ENCODE measurements at places on chromosomes 12 and 14.

GRCh38 chr12:32558903-32559302, 120.2 kb upstream of the DNM1L start:
- DNase-seq: no peak

- DNase-seq: no peak
These were observed 22.6 kb downstream of the ACADS start for GRCh38 chr12:120748242-120748641.

- no peak for DNase-seq
These were observed 72.6 kb downstream of the SLC2A13 start for GRCh38 chr12:40033242-40033630.

DNA sequence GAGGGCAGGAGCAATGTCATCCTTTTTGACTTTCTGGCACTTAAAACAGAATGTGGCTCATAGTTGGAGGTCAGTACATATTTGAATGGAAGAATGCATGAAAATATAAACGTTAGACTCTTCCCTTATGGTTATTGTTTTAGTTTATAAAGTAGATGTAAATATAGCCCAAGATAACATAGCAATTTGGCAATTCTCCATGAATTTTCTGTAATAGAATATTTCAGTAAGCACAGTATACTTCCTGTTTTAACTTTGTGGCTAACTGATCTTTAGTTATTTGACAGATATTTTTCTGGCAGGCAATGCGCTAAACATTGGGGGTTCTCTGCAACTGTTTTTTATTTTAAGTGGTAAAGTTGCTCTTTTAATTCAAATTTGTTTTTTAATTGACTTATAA, 763.0 kb downstream of the NRXN3 start:
- no peak for DNase-seq

DNA sequence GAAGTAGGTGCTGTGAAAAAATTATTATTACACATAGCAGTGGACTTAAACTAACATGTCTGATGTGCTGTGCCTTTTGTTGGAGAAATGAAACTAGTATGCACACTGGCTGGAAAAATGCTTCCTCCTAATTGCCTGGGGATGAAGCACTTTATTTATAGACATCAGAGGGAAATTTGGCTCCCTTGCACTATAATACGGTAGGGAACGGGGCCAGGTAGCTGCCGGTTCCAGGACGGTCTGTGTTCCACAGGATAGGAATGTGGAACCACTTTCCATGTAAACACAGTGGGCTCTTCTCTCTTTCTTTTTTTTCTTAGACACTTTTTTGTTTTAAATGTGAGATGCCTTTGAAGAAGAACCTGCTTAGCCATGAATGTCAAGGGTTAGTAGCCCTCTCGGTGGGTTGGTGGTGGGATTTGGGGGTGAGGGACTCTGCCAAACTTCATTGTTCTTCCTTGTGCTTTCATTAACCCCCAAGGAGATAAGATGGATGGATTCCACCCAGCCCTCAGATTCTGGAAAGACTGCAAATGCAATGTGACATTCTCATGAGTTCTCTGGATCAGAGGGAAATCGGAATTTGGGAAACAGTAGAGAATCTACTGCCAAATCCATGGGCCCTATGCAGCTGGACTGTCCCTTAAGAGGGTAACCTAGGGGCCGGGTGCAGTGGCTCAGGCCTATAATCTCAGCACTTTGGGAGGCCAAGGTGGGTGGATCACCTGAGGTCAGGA, 58.0 kb upstream of the GSC start:
- DNase-seq: no peak

DNA sequence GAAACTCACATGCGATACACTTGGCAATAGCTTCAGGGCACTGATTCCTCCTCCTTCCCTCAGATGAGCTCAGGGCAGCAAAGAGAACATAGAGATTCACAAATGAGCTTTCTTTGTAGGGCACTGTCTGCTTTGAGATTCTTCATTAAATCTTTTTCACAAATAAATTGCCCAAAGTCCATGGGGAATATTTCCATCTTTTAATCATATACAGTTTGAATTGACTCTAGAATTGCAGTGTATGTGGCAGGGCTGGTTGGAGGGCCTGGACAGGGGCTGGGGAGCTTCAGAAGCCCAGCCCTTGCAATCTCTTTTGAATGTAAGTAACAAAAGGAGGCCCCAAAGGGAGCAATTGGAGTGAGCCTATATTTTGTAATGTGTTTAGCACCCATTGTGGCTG, 197.5 kb downstream of the NOVA1 start:
- DNase-seq: no peak

GRCh38 chr14:63642656-63643382, 1.1 kb upstream of the WDR89 start:
- no peak for DNase-seq

DNA sequence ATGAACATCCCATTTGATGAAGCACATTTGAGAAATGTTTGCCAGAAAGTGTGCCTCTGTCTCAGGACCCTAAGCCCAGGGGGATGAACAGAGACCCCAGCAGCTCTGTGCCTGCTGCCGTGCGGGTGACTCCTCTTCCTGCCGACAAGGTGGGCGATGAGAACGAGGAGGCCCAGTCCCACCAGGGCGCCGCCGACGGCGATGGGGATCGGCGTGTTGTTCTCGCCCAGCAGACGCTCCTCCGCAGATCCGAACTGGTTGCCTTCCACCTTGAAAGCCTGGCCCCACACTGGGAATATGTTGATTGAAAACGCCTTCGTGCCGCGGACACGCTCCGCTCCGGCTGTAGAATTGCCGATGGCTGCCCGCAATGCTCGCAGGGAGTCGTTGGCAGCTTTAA, 44.1 kb downstream of the LRTM2 start:
- no peak for DNase-seq

DNA sequence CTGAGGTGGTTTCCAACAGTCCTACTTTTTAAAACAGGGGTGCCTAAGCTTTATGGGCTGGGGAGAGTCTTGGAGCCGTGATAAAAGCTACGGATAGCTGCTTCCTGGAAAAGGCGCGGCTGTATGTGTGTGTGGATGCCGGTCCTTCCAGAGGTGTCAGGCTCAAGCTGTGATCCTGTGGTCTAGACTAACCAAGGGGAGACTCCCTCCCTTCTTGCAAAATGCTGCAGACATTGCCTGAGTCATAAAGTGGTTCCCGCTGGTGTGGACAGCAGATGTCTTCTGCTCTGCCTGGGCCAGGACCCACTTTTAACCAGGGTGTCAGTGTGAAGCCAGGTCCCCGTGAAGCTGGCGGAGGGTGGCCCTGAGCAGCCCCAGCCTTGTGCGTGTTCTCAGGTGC, 37.8 kb downstream of the CCDC92 start:
- no peak for DNase-seq

Measured in cerebellar nuclear complex (tissue), 1 donor.